Renal cortical epithelial cell (primary cell): ENCODE measurements at places on chromosomes 5 and 9. TPM values are rescaled to one million over a fixed set of nuclear protein-coding genes. Genes with fewer than 3 reads are reported as not detected.

- DNase-seq = no peak
Observed at GRCh38 chr9:84754461-84754860, 84.9 kb downstream of the NTRK2 start.

CEL gene
- 0.60 TPM in 1 of 2 replicates, not detected in the other for total RNA-seq

- no peak for DNase-seq
Observed at GRCh38 chr9:117268847-117269446, 145.9 kb downstream of the ASTN2 start.

DNA sequence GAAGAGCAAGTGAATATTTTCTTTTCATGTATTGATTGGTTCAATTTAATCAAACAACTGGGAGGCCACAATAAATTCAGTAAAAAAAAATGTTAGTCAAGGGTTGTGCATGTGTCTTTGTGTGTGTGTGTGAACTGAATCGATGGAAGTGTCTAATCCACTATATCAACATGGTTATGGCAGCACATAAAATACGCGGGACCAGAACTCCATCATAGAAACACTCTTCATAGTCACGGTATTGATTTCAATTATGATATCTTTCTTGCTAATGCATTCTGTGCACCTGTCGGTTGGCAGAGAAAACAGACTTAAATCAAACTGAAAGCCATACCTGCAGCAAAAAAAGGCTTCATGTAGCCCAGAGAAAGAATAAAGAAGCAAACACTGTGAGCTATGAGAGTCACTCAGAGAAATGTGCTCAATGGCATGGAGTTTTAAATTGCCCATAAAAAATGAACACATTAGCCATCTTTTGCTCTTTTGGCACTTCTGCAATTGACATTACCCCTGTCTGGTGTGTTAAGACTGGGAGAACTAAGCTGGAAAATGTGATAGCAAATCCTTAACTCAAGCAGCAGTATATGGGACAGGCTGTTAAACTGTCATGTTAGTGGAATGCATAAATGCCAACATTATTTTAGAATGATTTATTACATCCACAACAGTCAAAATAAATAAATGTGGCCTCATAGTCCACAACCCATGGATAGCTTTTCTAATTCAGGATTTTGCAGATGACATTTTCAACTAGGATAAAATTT, 642.4 kb upstream of the C9orf72 start:
- no peak for DNase-seq

TMEM215 gene
- total RNA-seq = not detected in 2 replicates

GRCh38 chr9:69621730-69622460, 50.3 kb downstream of the APBA1 start:
- no peak for DNase-seq

OR1Q1 gene
- not detected in 2 replicates for total RNA-seq

DNA sequence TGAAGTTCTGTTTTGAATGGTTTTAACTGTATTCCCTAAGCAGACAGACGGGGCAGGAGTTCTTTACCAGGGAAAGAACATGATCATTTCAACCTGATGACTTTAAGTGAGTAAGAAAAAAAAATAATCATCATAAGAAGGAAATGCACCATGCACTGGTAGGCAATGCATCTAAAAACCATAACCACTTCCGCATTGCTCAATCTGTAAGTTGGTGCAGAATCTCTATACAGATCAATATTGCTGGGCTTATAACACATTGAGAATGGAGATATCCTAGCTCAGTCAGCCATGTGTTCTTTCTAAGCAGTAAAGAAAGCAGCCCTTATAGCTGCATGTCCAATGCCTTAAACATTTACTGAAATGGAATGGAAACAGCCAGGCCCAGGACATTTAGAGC, 407.1 kb upstream of the DMAC1 start:
- no peak for DNase-seq

- DNase-seq = no peak
Observed at GRCh38 chr9:104700306-104700705, 6.0 kb downstream of the OR13D1 start.

GRM6 gene
- not detected in 2 replicates for total RNA-seq

DNA sequence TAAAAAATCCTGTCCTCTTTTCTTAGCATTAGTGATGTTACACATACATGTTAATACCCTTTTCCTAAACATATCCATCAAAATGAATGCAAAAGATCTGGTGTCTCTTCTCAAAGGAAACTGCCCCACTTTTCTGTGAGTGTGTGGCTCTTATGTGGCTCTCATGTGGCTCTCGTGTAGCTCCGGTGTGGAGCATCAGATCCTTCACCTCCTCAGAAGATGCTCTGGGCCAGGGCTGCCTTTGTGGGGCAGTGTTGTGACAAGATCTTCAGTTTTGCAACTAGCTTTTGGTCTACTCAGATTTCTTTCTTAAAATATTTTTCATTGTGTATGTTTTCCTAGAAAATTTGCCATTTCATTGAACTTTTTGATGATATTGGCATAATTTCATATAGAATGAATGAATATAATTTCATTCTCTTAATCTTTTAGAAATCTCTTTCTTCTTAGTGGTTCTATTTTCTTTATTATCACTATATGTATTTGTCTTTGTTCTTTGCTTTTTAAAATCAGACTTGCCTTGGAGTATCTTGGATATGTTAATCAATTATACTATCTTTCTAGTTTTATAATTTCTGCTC, 19.4 kb downstream of the GARNL3 start:
- peak; percentile 38 for DNase-seq

GRCh38 chr5:21199087-21199486, 1211.1 kb upstream of the CDH18 start:
- no peak for DNase-seq

- DNase-seq = no peak
Observed at GRCh38 chr9:75054368-75055001, 26.4 kb upstream of the CARNMT1 start.

- DNase-seq = no peak
Observed at GRCh38 chr5:97658116-97658900, 475.3 kb upstream of the RIOK2 start.

SLC36A2 gene
- 0.89 TPM in 1 of 2 replicates, not detected in the other for total RNA-seq

GRCh38 chr9:1997646-1998045, 17.5 kb upstream of the SMARCA2 start:
- DNase-seq = no peak

SAXO1 gene
- total RNA-seq = under 0.01 TPM in 1 of 2 replicates, not detected in the other

GRCh38 chr5:6088706-6089105, 289.6 kb downstream of the MED10 start:
- DNase-seq = no peak

GRCh38 chr9:113805486-113806132, 70.5 kb upstream of the ZNF618 start:
- DNase-seq = no peak

DNA sequence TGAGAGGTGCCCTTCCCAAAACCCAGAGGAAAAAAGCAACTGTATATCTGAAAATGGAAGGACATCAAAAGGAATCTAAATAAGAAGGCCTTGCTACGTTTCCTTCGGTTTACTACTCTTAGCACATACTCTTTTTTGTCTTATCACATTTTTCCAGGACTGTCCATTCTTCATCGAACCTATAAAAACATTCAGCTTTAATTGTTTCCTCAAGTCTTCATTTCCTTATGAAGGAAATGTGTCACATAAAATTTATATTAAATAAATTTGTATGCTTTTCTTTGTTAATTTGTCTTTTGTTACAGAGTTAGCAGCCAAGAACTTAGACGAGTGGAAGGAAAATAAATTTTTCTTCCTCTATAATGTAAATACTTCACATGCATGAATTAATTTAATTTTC, 255.0 kb downstream of the BNC2 start:
- DNase-seq = no peak

DNA sequence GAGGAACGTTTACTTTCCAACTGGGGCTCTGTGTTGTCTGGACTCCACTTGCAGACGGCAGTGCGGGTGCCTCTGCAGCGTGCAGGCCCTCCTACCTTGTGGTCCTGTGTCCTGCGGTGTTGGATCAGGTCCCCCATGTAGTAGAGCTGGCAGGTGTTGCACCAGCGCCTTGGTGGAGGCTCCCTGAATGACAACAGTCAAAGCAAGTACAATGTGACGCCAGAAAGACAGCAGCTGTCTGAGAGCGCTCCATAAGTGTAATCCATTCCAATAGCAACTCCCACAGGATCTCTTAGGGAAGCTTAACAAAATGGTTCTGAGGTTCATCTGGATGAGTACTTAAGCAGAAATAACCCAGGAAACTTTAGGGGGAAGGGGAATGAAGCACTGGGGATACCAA, 9.9 kb downstream of the BBLN start:
- DNase-seq = no peak

DNA sequence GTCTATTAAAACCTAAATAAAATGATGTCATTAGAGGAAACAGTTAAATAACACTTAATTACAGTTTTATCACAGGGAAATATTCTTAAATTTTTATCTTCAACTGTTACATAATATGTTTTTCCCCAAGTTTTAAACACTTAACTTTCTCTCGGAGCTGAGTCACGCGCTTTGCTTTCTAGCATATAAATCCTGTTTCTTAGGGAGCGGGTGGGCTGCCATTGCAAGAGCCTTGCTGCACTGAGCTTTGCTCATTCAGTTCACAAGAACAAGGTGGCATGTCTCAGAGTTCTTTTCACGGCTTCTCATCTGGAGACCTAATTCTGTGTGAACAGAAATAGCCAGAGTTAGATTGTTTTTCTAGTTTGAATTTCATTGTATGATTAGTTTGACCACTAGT, 166.1 kb downstream of the ZSWIM6 start:
- peak; percentile 18 for DNase-seq

DNA sequence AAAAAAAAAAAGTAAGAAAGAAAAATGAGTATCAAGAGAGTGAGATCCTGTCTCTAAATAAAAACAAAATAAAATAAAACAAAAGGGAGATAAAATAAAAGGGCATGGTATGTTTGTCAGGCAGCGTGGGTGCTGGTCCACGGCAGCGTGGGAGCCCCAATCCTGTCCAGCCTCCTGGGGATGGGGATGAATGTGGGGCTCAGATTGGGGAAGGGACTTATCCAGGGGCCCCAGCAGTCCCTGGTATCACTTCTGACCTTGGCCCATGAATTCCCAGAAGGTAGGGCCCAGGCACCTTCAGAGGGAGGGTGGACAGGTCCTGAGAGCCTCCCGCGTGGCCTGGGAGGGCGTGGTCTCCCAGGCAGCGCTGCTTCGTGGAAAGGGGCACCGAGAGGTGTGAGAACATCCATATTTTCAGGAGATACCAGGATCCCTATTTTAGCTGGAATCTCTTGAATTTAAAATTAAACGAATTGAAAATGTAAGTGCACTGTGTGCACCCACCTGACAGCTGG, 71.2 kb downstream of the ZNF354C start:
- no peak for DNase-seq

- peak; percentile 28 for DNase-seq
Observed at GRCh38 chr5:130141659-130142320, 237.5 kb downstream of the CHSY3 start.

SPAAR gene
- total RNA-seq = 0.17 TPM in 1 of 2 replicates, not detected in the other

DAB2IP gene
- 18.2 and 37.5 TPM in 2 replicates for total RNA-seq

FBP1 gene
- total RNA-seq = 0.10 and 2.3 TPM in 2 replicates

DNA sequence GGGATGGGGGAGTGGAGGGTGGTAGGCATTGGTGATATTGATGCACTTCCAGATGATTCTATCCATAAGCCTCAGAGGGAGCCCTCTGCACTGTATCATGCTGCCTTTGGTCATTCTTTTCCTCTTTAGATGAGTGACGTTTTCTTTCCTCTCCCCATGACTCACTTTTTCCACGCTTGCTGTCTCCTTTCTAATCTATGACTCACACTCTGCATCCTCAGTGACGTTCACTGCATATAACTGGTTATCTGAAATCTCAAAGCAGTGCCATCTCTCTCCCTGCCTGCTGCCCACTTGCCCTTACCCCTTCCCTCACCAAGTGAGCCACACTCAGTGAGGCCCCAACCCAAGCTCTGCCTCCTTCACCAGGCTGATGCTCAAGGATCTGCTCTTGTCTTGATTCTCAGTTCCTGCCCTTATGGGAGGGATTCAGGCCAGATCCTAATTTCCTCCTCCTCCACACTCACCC, 31.6 kb downstream of the PTGS1 start:
- peak; percentile 90 for DNase-seq

- peak; percentile 46 for DNase-seq
Observed at GRCh38 chr9:112327718-112328450, 5.5 kb downstream of the PTBP3 start.

DNA sequence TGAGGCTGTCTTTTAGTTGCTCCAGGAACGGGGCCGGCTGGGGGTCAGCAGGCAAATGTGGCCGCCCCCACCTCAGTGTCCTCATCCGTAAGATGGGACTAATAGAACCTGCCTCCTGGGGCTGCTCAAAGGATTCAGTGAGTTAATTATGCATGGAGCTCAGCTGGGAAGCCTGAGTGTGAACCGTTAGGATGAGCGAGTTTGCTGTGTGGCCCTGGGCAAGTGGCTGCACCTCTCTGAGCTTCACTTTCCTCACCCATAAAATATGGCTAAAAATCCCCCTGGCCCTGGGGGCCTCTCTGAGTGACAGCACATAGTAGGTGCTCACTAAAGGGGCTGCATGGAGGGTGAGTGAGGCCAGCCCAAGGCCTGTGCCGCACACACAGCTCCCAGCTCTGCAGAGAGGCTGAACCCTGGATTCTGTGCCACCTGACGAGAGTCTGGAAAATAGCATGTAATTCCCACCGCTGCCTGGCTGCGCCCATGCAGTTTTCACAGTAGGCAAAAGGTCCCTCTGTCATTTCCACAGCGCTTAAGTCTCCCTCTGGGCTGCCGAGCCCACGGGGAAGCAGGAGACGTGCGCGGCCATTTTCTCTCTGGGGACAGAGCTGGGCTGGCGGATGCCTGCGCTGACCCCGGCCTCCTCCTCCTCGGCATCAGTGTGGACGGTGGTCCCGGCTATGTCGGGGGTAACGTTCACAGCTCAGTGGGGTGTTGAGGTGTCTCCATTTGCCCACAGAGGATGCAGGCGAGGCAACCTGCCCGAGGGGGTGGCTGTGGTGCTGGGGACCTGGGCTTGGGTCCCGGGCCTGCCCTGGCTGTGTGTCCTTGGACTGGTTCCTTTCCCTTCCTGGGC, 18.2 kb downstream of the ASS1 start:
- no peak for DNase-seq

- no peak for DNase-seq
Observed at GRCh38 chr9:36152741-36153438, 16.3 kb upstream of the CCIN start.

DNA sequence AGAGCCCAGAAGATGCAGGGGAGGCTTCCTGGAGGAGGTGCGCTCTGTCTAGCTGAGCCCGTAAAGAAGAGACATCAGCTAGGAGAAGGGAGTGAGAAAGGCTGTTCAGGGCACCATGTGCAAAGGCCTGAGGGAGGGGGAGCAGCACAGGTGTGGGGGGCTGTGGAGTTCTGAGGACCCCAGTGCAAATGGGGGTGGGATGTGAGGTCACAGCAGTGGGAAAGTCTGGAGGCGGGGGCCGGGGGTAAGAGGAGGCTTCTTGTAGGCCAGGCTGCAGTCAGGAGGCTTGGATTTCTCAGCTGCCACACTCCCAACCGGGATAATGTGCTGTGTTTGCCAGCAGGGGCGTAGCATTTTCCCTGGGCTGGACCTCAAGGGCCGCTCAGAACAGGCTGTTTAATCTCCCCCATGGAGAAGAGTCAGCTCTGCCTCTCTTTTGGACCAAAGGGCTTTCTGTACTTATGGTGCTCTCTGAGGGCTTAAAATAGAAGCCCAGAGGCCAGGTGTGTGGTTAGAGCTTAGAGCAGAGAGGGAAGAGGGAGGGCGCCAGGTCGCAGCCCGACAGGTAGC, 5.7 kb downstream of the NEURL1B start:
- DNase-seq = no peak

CXCL14 gene
- total RNA-seq = 0.69 and 51.1 TPM in 2 replicates

FCN2 gene
- total RNA-seq = not detected in 2 replicates

GRCh38 chr5:31225118-31225517, 31.6 kb downstream of the CDH6 start:
- no peak for DNase-seq

GRCh38 chr9:86185872-86186271, 73.6 kb downstream of the C9orf153 start:
- no peak for DNase-seq
